ENCODE measurements at places on chromosomes 1 and 21. TPM values are rescaled to one million over a fixed set of nuclear protein-coding genes. Genes with fewer than 3 reads are reported as not detected.

SPATA45 gene
- not detected for total RNA-seq

LHX8 gene
- total RNA-seq, result not detected

PCSK9 gene
- 0.11 TPM for total RNA-seq

ADAM30 gene
- total RNA-seq, result not detected

MYOG gene
- 5.7 TPM for total RNA-seq

HJV gene
- total RNA-seq, result 1.2 TPM

GPA33 gene
- total RNA-seq, result not detected

SLC5A9 gene
- total RNA-seq, result not detected

TMEM200B gene
- total RNA-seq, result 0.17 TPM

Measured in LHCN-M2 (cell line).